ENCODE measurements at places on chromosomes 7 and 10.

GRCh38 chr10:16804123-16804522 lies 13.1 kb downstream of the RSU1 start:
- DNase-seq, result no peak

DNA sequence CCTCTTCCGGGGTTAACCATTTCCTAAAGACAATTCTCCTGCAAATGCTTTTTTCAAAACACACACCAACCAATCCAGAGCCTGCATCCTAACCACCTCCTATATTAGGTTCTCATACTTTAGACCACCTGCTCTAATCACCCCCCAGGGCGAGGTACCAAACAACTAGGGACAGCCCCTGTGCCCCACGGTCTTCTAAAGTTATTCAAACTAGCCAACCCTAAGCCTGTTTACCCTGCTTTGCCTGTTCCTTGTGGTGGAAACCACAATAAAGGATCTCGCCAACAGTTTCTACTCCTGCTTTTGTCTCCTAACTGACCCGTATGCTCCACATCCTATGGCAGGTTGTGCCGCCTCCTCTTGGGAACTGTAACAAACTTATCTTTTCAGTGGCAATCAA lies 21.1 kb downstream of the SP4 start:
- no peak for DNase-seq

- DNase-seq, result no peak
These were observed 18.1 kb downstream of the MINDY4 start for GRCh38 chr7:30789334-30789711.

DNA sequence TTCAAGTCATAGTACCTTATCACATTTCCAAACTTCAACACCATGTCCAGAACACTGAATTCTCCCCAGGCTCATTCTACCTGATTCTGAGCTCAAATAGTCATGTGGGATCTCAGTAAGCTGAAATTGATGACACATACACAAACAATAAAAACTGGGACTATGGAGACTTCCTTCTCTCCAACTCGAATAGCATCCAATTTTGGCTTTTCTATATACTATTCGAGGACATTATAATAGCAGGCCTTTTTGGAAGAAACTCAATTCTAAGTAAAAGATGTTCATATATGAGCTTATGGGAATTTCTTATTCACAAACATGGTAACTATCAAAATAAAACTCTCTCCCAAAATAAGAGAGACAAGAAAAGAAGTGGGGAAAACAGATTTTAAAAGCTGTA lies 551 bp upstream of the TAS2R40 start:
- no peak for DNase-seq

GRCh38 chr7:133230591-133231194 lies 22.2 kb upstream of the EXOC4 start:
- DNase-seq, result no peak

GRCh38 chr10:46516660-46517416 lies 39.6 kb downstream of the GPRIN2 start:
- DNase-seq, result no peak

- no peak for DNase-seq
These were observed 46.0 kb downstream of the CNOT4 start for GRCh38 chr7:135463908-135464307.

DNA sequence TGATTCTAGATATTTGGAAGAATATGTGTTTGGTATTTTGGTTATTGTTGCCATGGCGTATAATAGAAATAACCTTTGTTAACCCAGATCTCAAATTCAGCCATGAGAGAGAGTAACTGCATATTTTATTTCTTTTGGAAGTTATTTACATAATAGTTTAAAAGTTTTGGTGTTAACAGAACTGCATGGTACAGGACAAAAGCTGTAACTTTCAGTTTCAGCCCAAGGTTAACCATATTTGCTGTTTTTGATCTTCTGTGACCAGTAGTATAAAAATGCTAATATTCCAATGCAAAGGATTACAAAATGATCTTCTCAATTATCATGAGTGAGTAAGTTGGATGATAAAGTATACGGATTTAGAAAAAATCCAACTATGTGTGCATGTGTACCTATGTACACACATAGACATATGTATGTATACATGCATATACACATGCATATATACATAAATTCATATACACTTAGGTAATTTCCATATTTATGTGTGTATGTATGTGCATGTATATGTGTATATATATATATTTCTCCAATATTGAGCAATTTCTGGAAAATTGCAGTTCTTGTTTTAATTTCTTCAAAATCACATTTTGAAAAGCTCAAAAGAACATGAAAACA lies 38.0 kb upstream of the PIP4K2A start:
- DNase-seq, result no peak

- DNase-seq, result no peak
These were observed 47.9 kb upstream of the PLCE1 start for GRCh38 chr10:93945819-93946218.

DNA sequence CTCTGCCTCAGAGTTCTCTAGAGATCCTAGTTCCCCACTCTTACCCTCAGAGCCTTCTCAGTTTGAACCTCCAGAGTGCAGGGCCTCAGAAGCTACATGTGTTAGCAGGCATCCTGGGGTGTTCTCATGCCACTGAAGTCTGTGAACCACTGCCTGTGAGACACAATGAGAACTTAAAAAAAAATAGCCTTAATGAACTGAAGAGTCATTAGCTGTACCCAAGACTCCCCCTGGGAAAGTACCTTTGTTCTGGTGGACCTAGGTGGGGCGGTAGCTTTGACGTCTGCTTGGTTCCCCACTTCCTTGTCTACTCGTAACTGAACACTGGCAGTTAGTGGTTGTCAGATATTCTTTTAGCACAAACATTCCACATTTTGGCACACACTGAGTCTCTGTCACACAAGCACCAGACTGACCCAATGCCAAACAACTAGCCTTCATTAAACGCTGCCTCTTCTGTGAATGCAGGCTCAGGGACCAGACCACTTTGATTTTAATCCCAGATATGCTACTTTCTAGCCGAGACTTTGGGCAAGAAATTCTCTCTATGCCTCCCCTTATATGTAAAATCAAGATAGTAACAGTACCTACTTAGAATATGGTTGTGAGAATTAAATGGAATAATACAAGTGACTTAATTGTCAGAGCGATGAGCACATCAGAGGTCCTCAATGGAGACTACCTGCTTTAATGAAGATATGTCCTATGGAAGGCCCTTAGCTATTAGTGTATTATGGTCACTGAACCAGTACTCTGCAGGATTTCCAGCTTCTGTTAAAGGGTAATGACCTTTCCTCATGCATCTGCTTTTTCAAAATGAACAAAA lies 75.3 kb upstream of the CC2D2B start:
- peak; percentile 39 for DNase-seq

DNA sequence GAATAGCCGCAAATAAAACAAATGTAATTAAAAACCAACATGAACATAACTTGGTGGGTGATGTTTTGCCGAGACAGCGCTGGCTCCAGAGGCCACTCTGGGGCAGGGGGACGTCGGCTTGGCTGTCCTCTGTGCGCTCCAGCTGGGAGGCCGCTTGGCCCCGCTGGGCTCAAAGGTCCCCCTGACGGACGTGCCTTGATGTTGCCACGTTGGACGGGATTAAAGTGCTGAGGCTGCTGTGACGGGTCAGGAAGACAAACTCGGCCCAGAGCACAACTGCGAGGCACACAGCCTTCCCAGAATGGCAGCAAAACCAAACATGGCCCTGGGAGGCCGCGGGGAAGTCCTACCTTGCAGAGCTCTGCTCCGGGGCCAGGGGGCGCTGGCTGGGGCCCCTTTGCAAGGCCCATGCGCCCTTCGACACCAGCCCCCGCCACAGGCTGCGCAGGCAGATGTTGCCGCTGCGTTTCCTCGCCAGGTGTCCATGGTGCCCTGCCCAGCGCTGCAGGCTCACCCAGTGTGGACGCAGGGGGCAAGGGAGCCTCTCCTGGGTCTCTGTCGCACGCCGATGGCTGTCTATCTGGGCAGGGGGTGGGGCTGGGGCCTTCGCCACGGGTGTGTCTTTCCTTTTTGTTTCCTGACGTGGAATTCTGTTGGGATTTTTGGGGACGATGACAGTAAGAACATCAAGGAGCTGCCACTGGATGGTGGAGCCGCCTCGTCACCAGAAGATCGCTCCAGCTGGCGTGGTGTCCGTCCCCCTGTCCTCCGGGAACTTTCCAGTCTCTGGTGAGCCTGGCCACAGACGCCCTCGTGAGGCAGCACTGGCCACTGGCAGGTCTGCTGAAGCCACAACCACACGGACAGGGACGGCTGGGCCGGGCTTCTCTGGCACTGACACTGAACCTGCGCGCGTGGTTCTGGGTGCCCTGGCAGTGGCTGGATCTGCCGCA lies 99.6 kb upstream of the DIP2C start:
- no peak for DNase-seq
